ENCODE measurements at places on chromosomes 4 and X.

DNA sequence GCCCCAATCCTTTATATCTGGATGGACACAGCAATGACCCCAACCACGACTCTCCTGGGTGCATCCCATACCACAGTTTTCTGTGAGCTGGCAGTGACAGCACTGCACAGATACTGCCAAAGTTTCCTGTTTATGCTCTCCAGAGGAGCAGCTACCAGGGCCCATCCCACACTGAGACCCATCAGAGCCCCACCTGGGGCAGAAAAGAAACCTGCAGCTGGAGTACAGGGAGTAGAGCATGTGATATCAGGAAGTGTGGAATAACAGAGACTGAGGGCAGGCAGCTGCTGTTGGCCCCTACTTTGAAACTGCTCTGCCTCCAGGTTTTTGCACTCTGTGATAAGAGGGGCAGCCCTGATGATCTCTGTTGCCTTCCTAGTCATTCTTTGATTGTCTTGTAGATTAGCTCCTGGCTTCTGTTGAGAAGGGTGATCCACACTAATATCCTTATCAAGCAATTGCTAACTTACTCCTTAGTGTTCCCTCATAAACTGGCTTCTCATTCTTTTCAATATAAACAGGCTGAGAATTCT is 526.3 kb upstream of the TECRL start:
- no peak for DNase-seq

GRCh38 chr4:88159229-88159725 is 838 bp upstream of the ABCG2 start:
- no peak for DNase-seq

- DNase-seq: no peak
Measured at GRCh38 chr4:8507196-8507570, 66.6 kb downstream of the TRMT44 start.

GRCh38 chr4:133464311-133464710 is 315.2 kb downstream of the PCDH10 start:
- no peak for DNase-seq

DNA sequence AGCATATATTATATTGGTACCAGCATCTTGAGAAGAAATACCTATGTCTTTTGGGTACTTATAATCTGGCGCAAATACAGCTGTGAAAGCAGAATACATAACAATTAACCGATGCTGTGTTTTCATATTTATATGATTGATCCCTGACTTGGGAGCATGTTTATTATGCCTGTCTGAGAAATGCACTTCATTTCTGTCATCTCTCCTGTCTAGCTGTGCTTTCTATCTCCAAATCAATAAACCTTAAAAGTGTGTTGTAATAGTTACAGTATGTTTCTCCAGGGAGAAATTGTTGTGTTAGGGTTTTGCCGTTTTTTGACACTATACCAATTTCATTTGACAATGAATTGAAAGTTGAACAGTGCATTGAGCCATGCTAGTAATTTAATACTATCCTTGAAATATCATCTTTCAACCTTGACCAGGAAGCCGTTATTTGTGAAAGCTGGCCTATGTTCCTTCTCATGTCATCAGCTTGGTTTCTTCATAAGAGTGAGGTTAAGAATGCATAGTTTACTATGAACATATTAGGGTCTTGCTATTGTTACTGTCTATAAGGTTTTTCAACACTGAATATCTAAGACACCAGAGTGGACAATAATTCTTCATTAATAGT is 206.2 kb upstream of the PCDH18 start:
- DNase-seq: no peak

GRCh38 chr4:159856451-159856850 is 753.6 kb downstream of the RAPGEF2 start:
- no peak for DNase-seq

Data from NCI-H2107 (cell line).